ENCODE measurements at places on chromosomes 6 and 20. TPM values are rescaled to one million over a fixed set of nuclear protein-coding genes. Genes with fewer than 3 reads are reported as not detected.

Gene ADAM33
- not detected for total RNA-seq

Gene MRPS18A
- 79.6 TPM for total RNA-seq

Gene ZBTB12
- 6.4 TPM for total RNA-seq

Gene C20orf144
- 0.04 TPM for total RNA-seq

Gene LTA
- not detected for total RNA-seq

Gene UNC93A
- not detected for total RNA-seq

Gene IRF4
- total RNA-seq: 3.3 TPM

Gene RWDD2A
- 1.8 TPM for total RNA-seq

Gene GJA10
- total RNA-seq: not detected

Gene STMN3
- total RNA-seq: 10.3 TPM

Gene SMIM28
- total RNA-seq: not detected

Gene NKX2-4
- total RNA-seq: 5.5 TPM

Gene MUC22
- total RNA-seq: not detected

Gene TBXT
- total RNA-seq: not detected

Gene EIF6
- 368 TPM for total RNA-seq

Gene CSE1L
- 147 TPM for total RNA-seq

Gene DLL1
- total RNA-seq: 0.19 TPM

Gene HLA-DQA2
- total RNA-seq: 3.1 TPM

Gene RIPK1
- total RNA-seq: 7.6 TPM

Gene PSORS1C2
- total RNA-seq: not detected

Gene PPP1R14C
- 2.4 TPM for total RNA-seq

Gene TUBB1
- 0.04 TPM for total RNA-seq

Gene SLC25A27
- 10.6 TPM for total RNA-seq

Gene SSTR4
- total RNA-seq: not detected

Gene CALHM5
- total RNA-seq: 0.29 TPM

Gene SLC2A10
- 5.4 TPM for total RNA-seq

Gene OOEP
- total RNA-seq: not detected

Gene RPP21
- 34.9 TPM for total RNA-seq

Gene OVOL2
- 0.72 TPM for total RNA-seq

Gene KCNS1
- not detected for total RNA-seq

Gene FAM83C
- not detected for total RNA-seq

Gene CPXM1
- not detected for total RNA-seq

Gene BCAS4
- 9.0 TPM for total RNA-seq

Gene CDH4
- total RNA-seq: 0.49 TPM

Gene FRK
- 0.04 TPM for total RNA-seq

Gene FITM2
- total RNA-seq: 7.8 TPM

Gene ZBTB46
- total RNA-seq: 1.4 TPM

Gene FOXQ1
- not detected for total RNA-seq

Gene SAPCD1
- 13.2 TPM for total RNA-seq

Gene PRSS35
- total RNA-seq: 0.23 TPM

Gene ID1
- total RNA-seq: 881 TPM

Gene MAP3K7
- 20.8 TPM for total RNA-seq

Gene DLK2
- total RNA-seq: 7.1 TPM

All from A375 (cell line).